ENCODE measurements at places on chromosomes 3 and 15. TPM values are rescaled to one million over a fixed set of nuclear protein-coding genes. Genes with fewer than 3 reads are reported as not detected.

- no peak for DNase-seq
Measured at GRCh38 chr3:63874769-63875168, 11.1 kb downstream of the ATXN7 start.

DNA sequence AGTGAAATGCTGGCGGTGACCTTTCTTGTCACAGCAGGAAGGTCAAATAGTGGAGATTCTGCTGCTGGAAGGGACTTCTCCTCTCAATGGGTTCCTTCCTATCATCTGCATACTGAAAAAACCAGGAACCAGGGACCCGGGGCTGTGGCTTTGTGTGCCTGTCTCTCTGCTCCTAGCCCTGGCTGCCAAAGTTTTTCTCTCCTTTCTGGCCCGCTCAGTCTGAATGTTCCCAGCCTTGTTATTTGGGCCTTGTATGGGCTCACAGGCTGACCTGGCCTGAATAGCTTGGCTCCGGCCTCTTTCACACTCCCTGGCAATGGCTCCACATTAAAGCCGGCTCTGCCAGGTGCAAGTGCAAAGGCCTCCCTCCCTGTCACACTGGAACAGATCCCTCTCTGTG, 94.7 kb downstream of the LRIG1 start:
- DNase-seq: no peak

ECE2 gene
- total RNA-seq: not detected

- no peak for DNase-seq
Measured at GRCh38 chr15:50189633-50190032, 7.6 kb downstream of the SLC27A2 start.

ESYT3 gene
- total RNA-seq: 7.3 TPM

- no peak for DNase-seq
Measured at GRCh38 chr15:101449471-101450402, 39.8 kb downstream of the PCSK6 start.

SAMMSON gene
- total RNA-seq: 2.1 TPM

DNA sequence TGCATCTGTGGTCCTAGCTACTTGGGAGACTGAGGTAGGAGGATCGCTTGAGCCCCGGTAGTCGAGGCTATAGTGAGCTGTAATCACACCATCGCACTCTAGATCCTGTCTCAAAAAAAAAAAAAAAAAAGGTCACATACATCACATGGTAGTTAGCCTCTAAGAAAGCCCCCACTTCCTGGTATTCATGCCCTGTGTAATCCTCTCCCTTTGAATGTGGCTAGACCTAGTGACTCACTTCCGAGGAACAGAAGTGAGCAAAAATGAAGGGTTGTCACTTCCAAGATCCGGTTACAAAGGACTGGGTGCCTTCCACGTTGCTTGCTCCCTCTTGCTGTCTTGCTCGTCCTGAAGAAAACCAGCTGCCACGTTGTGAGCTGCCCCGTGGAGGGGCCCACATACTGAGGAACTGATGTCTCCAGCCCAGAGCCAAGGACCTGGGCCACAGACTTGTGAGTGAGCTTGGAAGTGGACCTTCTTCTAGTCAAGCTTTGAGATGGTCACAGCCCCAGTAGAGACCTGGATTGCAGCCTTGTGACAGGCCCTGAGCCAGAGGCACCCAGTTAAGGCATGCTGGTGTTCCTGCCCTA, 12.6 kb upstream of the LCTL start:
- DNase-seq: no peak

DNA sequence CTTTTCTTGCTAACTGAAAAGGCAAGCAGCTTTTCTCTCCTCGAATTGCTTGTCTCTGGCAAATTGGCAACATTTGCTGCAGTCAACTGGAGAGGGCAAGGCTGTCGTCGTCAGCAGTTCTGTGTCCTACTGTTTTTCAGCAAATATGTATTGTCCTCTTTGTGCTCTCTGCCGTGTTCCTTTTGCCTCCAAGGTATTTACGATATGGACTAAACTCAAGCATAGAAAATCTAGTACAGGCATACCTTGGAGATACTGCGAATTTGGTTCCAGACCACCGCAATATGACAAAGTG, 558 bp upstream of the SLC30A4 start:
- no peak for DNase-seq

DNA sequence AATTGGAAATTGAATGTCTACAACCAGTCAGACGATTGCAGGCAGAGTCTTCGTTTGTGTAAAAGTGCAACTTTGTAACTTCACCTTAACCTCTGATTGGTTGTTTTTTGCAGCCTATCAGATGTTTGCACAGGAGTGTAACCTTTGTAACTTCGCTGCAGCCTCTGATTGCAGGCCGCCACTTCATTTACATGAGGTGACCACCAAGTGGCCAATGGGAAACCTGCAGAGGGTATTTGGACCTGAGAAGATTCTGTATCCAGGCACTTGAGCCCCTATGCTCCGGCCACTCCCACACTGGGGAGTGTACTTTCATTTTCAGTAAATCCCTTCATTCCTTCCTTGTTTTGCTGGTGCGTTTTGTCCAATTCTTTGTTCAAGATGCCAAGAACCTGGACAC, 68.1 kb upstream of the PFN2 start:
- no peak for DNase-seq

HGD gene
- total RNA-seq: not detected

GRCh38 chr3:184666442-184666841, 45.4 kb downstream of the MAGEF1 start:
- no peak for DNase-seq

- no peak for DNase-seq
Measured at GRCh38 chr15:92733090-92733933, 77.7 kb upstream of the FAM174B start.

DNA sequence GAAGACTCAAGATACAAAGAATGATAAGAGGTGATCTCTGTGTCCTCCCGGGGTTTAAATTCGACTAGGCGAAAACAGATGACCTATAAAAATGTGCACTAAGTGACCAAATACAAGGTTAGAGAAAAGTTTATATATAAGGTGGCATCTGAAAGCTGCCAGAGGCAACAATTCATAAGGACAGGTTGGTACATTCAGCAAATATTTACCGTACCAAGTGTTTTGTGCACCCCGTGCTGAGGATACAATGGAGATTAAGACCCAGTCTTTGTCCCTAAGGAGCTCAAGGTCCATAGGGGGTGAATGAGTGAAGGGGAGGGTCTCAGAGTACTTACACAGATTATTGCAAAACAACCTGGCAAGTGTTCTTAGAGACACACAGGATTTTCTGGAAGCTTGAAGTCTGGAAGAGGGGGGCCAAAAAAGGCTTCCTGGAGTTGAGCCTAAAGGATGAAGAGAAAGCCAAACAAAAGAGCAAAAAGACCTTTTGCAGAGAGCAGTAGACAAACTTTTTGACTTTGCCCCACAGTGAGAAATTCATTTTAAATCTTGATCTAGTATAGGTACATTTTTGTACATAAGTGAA, 71.4 kb upstream of the LRIG1 start:
- no peak for DNase-seq

GNAT1 gene
- total RNA-seq: not detected

CRYGS gene
- 12.2 TPM for total RNA-seq

DNA sequence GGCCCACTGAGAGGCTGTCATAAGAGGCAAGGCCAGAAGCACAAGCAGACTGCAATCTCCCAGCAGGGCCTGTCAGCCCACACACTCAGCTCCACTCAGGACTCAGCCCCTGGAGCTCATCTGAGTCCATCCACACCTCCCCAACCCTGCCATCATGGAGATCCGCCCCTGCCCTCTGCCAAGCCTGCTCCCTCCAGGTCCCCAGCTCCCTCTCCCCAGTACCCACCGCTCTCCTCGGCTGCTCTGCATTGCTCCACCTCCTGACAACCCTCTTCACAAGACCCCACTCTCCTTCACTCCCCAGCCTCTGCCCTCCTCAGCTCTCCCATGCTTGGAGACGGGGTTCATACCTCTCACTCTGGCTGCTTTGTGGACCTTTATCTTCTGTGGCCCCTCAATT, 11.1 kb downstream of the POC1A start:
- DNase-seq: no peak

GRCh38 chr3:147773116-147773630, 364.0 kb downstream of the ZIC1 start:
- DNase-seq: no peak

GRCh38 chr3:159187706-159188105, 385.9 kb downstream of the MFSD1 start:
- DNase-seq: no peak

- no peak for DNase-seq
Measured at GRCh38 chr3:40341671-40342070, 32.2 kb downstream of the EIF1B start.
